ENCODE measurements at places on chromosomes 12 and 14. TPM values are rescaled to one million over a fixed set of nuclear protein-coding genes. Genes with fewer than 3 reads are reported as not detected.
A peak's percentile ranks its signal among the peaks of the same experiment; 100 is the strongest.

DNA sequence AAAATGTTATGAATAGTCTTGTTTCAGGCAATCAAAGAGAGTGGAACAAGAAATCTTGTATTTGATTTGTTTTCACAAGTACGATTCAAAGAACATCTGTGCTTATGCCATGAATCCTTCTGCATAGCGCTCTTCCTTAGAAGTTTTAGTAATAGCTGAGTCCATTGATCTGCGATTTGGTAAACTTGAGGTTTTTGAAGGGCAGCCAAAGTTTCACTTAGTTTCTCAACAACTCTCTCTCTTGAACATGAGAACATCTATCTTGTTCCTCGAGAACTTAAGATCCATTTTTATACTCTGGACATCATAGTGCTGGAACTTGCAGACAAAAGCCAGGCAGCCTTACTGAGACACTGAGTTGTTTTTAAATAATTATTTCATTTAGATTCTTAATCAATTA, 96.2 kb upstream of the USP15 start:
- no peak for DNase-seq

OR11H7 gene
- 0.24 TPM for polyA plus RNA-seq

- no peak for DNase-seq
Observed at GRCh38 chr12:88127855-88128254, 14.0 kb downstream of the CEP290 start.

GRCh38 chr12:88577537-88577936, 2.7 kb downstream of the KITLG start:
- no peak for DNase-seq

GRCh38 chr14:31084385-31084784, 58.2 kb upstream of the STRN3 start:
- DNase-seq: no peak

PCED1B gene
- 5.3 TPM for polyA plus RNA-seq

TRMT5 gene
- 29.7 TPM for polyA plus RNA-seq

DNA sequence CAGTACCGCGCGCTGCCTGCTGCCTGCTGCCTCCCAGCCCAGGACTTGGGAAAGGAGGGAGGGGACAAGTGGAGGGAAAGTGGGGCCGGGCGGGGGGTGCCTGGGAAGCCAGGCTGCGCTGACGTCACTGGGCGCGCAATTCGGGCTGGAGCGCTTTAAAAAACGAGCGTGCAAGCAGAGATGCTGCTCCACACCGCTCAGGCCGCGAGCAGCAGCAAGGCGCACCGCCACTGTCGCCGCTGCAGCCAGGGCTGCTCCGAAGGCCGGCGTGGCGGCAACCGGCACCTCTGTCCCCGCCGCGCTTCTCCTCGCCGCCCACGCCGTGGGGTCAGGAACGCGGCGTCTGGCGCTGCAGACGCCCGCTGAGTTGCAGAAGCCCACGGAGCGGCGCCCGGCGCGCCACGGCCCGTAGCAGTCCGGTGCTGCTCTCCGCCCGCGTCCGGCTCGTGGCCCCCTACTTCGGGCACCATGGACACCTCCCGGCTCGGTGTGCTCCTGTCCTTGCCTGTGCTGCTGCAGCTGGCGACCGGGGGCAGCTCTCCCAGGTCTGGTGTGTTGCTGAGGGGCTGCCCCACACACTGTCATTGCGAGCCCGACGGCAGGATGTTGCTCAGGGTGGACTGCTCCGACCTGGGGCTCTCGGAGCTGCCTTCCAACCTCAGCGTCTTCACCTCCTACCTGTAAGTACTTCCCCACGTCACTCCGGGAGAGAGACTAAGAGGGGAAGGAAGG, at the start of gene LGR5:
LGR5 (plus strand) TSS at position 186 of the 732 bp plus-strand sequence; CDS start at position 469, 283 bp downstream.
- peak; percentile 44 for DNase-seq

DNA sequence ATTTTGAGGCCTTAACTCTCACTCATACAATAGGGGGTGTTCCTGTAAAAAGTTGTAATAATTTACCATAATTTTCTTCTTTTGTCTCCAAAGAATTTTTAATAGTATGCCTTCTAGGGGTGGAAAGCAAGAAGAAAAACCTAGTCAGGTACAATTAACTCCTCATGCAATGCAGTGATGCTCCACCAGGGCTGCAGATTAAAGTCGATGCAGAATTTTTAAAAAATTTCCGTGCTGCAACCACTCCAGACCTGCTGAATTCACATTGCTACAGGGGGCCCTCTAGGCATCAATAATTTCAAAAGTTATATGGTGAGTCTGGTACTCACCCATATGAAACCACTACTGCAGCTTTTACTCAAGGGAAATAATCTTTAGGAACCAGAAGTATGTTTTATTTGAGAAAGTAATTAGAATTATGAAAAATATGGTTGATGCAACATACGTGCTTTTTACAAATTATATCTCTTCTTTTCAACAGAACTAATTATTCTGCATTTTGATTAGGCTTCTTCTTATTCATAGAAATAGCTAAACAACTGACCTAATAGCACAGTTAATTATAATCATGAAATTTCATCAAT, 353.2 kb downstream of the BCAT1 start:
- no peak for DNase-seq

DNA sequence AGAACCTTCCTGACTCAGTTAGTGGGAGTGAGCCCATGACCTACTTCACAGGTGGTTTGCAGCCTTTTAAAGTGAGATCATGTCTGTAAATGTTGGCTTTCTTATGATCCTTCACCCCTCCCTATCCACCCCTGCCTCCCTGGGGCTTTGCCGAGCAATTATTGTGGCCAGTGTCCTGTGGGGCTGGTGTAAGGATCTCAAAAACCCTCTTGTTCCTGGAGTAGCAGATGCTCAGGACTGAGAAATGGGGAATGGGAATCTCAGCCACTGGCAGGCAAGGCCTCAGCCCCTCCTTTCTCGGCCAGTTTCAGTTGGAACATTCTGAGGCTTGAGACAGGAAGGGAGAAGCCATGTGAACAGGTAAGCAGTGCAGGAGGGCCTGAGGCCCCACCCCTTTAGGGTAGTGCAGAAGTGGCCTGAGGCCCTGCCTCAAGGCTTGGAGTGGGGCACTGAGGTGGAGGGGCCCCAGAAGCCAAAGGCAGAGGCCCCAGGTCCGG, 53.8 kb downstream of the PLEKHG3 start:
- DNase-seq: no peak

CCDC38 gene
- 0.49 TPM for polyA plus RNA-seq

PIWIL1 gene
- polyA plus RNA-seq: 1.7 TPM

GRCh38 chr12:69392179-69392928, 32.8 kb downstream of the YEATS4 start:
- DNase-seq: no peak

GRCh38 chr14:32998433-32998832, 59.8 kb downstream of the NPAS3 start:
- no peak for DNase-seq

GRCh38 chr12:28896421-28896820, 252.7 kb upstream of the FAR2 start:
- no peak for DNase-seq

INHBC gene
- 0.15 TPM for polyA plus RNA-seq

- DNase-seq: no peak
Observed at GRCh38 chr12:26149968-26150500, 25.2 kb upstream of the BHLHE41 start.

GRCh38 chr14:71588028-71588427, 344.2 kb upstream of the RGS6 start:
- no peak for DNase-seq

- no peak for DNase-seq
Observed at GRCh38 chr14:59313658-59314608, 125.5 kb downstream of the DAAM1 start.

DNA sequence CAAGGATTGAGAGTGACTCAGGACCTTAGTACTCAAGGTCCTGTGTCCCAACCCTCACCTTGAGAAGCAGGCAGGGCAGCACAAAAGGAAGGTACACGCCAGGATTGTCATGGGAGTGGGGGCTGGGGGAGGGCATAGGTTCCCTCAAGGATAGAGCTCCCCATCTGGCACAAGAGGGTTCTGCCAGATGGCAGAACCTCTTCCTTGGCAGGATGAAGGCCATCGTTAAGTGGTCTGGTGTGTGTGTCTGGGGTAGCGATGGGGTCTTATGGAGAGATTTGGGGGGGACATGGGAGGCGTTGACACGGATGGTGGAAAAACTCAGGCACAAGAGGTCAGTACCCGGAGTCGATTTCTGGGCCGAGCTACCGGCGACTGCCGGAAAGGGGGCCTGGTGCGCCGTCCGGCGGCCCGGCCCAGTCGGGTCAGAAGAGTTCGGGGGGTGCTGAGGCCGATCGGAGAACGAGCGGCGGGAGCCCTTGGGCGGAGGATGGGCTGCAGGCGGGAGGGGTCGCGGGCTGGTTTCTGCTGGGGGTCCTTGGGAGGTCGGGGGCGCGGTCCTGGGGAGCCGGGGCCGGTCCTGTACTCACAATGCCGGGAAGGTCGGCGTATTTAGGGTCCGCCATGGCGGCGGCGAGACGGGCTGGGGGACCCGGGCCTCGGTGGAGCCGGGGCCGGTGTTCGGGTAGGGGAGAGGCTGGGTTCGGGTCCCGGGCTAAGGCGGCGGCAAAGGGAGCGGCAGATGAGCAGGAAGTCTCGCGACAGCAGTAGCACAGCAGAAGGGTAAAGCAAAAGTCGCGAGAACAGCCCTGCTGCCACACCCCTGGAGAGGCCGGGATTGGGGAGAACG, at the start of gene DCTN2:
DCTN2 (minus strand) TSS at position 755 of the 850 bp plus-strand sequence; CDS start at position 626, 129 bp downstream.
- peak; percentile 94 for DNase-seq

DNA sequence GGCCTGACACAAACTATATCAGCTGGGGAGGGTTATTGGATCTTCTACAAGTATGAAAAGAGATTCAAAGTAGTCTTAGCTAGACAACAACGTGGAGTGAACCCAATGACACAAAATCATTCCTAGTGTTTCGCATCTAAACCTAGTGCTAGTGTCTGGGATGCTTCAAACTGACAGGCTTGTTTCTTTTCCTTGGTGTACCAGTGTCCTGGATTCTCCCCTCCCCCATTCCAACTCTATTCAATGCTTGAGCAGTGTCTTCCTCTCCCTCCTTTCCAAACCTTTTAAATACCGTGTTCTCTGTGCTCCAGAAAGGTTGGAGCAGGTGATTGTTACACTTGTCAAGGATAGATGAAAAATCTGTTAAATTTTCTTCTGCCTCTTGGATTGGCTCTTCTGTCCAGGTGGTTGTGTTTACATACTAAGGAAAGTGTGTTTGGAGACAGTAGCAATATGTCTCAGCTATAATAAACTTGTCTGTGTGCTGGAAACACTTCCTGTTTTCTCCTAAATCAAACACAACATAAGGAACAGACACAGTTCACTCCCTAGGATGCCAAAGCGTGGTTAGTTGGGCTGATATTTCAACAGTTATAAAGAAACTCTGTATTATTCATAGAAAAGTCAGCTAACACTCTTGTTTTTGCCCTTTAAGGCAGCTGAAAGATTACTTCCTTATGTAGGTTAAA, 14.4 kb upstream of the GUCY2C start:
- DNase-seq: no peak

CD27 gene
- polyA plus RNA-seq: 1.1 TPM

- no peak for DNase-seq
Observed at GRCh38 chr12:24360907-24361306, 411.4 kb upstream of the SOX5 start.

GRCh38 chr12:132167611-132168310, 23.5 kb downstream of the NOC4L start:
- DNase-seq: no peak

DNA sequence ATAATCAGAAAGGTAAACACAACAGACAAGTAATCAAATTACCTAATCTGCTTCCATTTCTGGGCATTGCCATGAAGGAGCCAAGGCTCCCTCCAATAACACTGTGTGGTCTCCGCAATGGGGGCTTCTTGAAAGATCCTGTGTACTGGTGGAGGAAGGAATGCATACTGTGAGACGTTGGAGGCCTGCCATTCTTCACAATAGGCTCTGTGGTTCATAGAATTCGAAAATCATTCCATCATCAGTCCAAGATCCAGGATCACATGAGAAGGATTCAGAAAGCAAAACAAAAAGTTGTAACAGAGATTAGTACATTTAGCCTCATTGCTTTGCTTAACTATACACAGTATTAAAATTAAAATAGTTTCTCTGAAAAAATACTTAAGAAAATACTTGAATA, 76.3 kb downstream of the CDK17 start:
- no peak for DNase-seq

DNA sequence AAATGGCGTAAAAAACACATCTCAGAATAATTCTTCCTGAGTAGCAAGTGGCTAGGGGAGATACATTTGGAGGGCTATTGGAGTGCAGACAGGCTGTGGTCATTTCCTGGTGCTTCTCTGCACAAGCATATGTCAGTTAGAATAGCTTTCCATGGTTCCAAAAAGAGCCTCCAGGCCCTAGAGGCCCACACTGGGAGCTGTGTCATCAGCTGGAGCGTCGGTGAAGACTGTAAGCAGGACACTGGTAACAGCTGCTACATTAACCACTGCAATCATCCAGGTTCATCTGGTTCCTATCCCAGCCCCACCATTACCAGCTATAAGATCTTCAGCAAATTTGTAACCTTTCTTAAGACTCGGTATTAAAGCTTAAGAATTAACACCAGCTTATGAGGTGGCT, 31.7 kb upstream of the APPL2 start:
- no peak for DNase-seq

DNA sequence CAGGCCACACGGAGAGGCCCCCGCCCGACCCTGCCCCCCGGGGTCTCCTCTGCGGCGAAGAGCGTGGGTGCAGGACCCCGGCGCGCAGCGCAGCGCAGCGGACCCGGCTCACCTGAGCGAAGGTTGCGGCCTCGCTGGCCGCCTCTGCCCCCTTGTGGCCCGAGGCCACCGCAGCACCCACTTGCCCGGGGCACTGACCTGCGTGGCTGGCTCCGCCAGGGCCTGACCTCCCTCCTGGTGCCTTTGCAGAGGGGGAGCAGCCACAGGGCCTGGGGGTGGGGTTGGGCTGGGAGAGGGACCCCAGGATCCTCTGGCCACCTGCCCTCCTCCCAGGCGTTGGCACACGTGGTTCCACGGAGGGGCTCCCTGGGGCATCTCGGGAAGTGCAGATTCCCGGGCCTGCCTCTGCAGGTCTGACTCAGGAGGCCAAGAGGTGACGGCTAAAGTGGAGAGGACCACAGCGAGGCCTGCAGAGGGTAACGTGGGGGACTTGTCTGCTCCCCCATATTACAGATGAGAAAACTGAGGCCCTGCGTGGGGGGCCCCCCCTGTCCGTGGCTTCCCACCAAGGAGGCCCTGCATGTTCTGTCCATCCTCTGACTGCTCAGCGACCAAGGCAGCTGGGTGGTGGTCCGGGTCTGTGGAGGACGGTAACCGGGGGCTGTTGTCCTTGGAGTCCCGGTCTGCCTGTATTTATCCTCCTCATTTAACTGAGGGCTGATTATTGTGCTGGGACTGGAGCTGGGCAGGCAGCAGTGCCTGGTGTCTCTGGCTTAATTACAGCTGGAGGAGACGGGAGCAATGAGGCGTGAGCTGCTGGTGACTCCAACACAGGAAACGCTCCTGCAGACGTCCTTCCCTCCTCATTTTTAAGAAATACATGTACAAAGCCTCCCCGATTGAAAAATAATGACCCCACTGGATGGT, 67.9 kb upstream of the BEGAIN start:
- no peak for DNase-seq

GRCh38 chr12:53989227-53990113, 4.5 kb downstream of the HOXC10 start:
- no peak for DNase-seq
